Heart left ventricle (tissue), 16 donors: ENCODE measurements at places on chromosomes 3 and 15. TPM values are rescaled to one million over a fixed set of nuclear protein-coding genes. Genes with fewer than 3 reads are reported as not detected.

GRCh38 chr3:47890828-47891612 lies 88.1 kb downstream of the DHX30 start:
- H3K36me3 ChIP-seq: peaks cover 55% of the 10 kb centered on the region
- H3K4me3 ChIP-seq: no peak overlapping the region
- peaks cover 40% of the 10 kb centered on the region for H3K4me1 ChIP-seq
- no peak for DNase-seq
- peak overlapping the region; percentile 66 for H3K27ac ChIP-seq

GRCh38 chr3:141114179-141114745 lies 63.1 kb downstream of the SPSB4 start:
- H3K4me3 ChIP-seq: no peak overlapping the region
- no peaks in the 10 kb centered on the region for H3K36me3 ChIP-seq
- H3K27ac ChIP-seq: peak overlapping the region; percentile 52
- DNase-seq: no peak
- H3K4me1 ChIP-seq: peaks cover 4% of the 10 kb centered on the region
- H3K27me3 ChIP-seq: no peaks in the 10 kb centered on the region

- H3K4me1 ChIP-seq: no peaks in the 10 kb centered on the region
- peaks cover 14% of the 10 kb centered on the region for H3K36me3 ChIP-seq
- H3K27me3 ChIP-seq: no peaks in the 10 kb centered on the region
- no peak overlapping the region for H3K27ac ChIP-seq
These were observed 18.2 kb upstream of the SNRPA1 start for GRCh38 chr15:101313041-101313761.

GRCh38 chr3:73249047-73249446 lies 187.6 kb downstream of the EBLN2 start:
- no peaks in the 10 kb centered on the region for H3K27me3 ChIP-seq
- no peak for DNase-seq
- no peaks in the 10 kb centered on the region for H3K36me3 ChIP-seq
- H3K4me3 ChIP-seq: no peak overlapping the region

DNA sequence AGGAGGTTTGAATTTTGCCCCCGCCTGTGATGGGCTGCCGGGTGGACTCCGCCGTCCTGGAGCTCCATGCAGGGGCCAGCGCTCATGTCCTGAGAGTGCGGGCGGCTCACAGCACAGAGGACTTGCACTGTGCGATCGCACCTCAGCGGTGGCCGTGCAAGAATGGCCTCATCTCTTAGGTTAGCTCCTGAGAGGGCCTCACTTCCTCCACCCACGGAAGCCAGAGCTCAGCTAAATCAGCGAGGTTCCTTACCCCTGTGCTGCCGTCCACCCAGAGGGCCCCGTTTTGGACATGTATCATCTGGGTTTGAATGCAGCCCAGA lies 72.0 kb upstream of the PCSK6 start:
- no peaks in the 10 kb centered on the region for H3K27me3 ChIP-seq
- H3K27ac ChIP-seq: no peak overlapping the region
- no peak for DNase-seq
- no peaks in the 10 kb centered on the region for H3K4me1 ChIP-seq
- no peaks in the 10 kb centered on the region for H3K36me3 ChIP-seq

DNA sequence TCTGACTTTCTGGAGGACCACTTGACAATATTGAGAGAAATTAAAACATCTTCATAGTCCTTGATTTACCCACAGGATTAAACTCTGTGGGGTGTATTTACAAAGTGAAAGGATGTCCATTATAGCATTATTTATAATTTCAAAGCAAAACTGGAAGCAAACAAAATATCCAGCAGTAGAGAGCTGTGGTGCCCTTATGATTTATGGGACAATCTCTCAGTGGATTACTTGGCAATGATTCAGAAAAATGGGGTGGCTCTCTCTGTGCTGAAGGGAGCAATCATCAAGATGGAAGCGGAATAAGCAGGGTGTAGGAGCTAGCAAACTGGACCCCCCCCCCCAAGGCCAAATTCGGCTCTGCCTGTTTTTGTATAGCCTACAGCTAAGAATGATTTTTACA lies 9.0 kb downstream of the PPCDC start:
- H3K4me3 ChIP-seq: no peak overlapping the region
- no peak overlapping the region for H3K27ac ChIP-seq
- peaks cover 14% of the 10 kb centered on the region for H3K4me1 ChIP-seq

DNA sequence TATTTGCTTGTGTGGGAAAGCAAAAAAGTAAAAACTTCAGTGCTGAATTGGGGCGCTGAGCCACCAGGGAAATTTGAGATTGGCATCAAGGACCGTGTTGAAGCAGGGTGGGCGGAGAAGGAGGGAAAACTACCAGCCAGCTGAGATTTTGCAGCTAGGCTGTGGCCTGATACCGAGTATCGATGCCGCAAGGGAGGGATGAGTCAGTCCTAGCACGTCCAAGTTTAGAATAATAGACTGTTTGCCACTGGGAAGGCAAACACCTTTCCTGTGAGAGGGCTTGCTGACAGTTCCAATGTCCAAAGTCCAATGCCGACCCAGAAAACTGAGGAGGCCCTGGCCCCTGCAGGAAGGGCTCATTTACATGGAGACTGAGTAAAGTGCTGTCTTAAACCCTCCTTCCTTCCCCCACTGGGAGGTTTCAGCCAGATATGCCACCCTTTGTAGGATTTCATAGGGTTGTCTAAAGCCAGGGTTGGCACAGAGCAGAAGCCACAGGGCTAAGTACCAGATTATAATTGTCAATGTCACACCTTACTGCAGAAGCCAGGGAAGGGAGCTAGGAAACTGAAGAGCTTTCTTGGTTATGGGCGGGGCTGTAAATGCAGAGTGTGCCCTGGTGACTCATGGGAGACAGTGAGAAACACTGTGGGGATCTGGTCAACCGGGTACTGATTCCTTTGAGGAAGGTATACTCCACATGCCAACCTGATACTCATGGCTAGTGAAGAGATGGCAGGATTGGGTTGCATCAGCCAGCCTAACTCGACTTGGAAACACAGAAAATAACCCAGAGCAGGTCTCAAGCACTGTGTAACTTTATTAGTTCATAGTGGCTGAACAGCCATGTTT lies 28.4 kb upstream of the PIK3CB start:
- no peaks in the 10 kb centered on the region for H3K36me3 ChIP-seq
- H3K27me3 ChIP-seq: no peaks in the 10 kb centered on the region
- H3K4me1 ChIP-seq: peaks cover 6% of the 10 kb centered on the region
- H3K27ac ChIP-seq: peak overlapping the region; percentile 66

GRCh38 chr3:133965013-133965570 lies 64.6 kb downstream of the SLCO2A1 start:
- H3K27ac ChIP-seq: no peak overlapping the region
- H3K27me3 ChIP-seq: no peaks in the 10 kb centered on the region
- H3K4me3 ChIP-seq: no peak overlapping the region
- no peaks in the 10 kb centered on the region for H3K36me3 ChIP-seq
- no peak for DNase-seq
- H3K4me1 ChIP-seq: peaks cover 6% of the 10 kb centered on the region

DNA sequence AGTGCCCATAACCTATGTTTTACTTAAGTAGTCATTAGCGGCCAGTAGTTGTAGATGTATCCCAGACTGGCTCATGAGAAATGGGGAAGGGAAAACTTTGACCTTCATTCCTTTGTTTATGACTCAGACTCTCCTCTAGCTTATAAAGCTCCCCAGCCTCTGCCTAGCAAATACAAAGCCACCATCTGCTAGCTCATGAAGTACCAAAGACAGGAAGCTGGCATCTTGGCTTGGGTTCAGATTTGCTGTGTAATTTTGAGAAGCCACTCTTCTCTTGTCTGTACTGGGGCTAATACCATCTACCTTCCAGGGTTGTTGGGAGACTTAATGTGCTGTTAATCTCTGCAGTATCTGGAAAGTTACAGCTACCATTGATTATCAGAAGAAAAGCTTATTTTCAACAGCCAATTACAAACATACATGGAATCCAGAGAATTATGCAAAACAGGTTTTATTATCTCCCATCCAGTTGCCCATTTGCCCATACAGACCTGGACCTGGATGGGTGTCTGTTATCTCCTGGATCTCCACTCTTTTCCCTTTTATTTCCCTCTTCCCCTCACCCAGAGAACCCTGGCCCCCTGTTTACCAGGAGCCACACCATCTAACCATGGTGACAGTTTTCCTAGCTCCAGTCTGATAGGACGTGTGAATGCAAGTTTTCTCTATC lies 153.8 kb downstream of the SEMA6D start:
- H3K4me1 ChIP-seq: no peaks in the 10 kb centered on the region
- no peak overlapping the region for H3K27ac ChIP-seq
- no peaks in the 10 kb centered on the region for H3K27me3 ChIP-seq
- H3K4me3 ChIP-seq: no peak overlapping the region

GRCh38 chr15:70058642-70059360 lies 38.9 kb downstream of the TLE3 start:
- H3K27me3 ChIP-seq: no peaks in the 10 kb centered on the region
- no peak for DNase-seq
- H3K27ac ChIP-seq: no peak overlapping the region
- H3K4me1 ChIP-seq: peaks cover 13% of the 10 kb centered on the region
- no peak overlapping the region for H3K4me3 ChIP-seq

GRCh38 chr15:76667943-76668715 lies 237.0 kb downstream of the SCAPER start:
- no peaks in the 10 kb centered on the region for H3K27me3 ChIP-seq
- no peak overlapping the region for H3K4me3 ChIP-seq
- H3K27ac ChIP-seq: no peak overlapping the region
- DNase-seq: no peak

The DUT gene
- total RNA-seq: 59.6 TPM

The MYZAP gene
- total RNA-seq: 458 TPM

The NR2E3 gene
- total RNA-seq: not detected

The RPSA gene
- 700 TPM for total RNA-seq

The GALNT15 gene
- total RNA-seq: 17.7 TPM

The NDN gene
- total RNA-seq: 36.4 TPM

The PLA2G4B gene
- total RNA-seq: 2.8 TPM
